NK-92 treated with Interleukin-12 subunit alpha and Interleukin-12 subunit beta, amount 100 ng/mL, for 24 hours (cell line): ENCODE measurements at places on chromosomes 2 and 18.

GRCh38 chr2:98448441-98449145 is 3.9 kb downstream of the INPP4A start:
- no peak for DNase-seq

GRCh38 chr2:98164256-98164655 is 77.3 kb downstream of the VWA3B start:
- no peak for DNase-seq

GRCh38 chr2:51534166-51534565 is 502.2 kb upstream of the NRXN1 start:
- no peak for DNase-seq

- DNase-seq = no peak
Observed at GRCh38 chr2:153464395-153464794, 14.2 kb downstream of the RPRM start.

GRCh38 chr2:101847661-101848339 is 144.0 kb upstream of the IL1R2 start:
- no peak for DNase-seq
